ENCODE measurements at places on chromosomes 11 and 22.

DNA sequence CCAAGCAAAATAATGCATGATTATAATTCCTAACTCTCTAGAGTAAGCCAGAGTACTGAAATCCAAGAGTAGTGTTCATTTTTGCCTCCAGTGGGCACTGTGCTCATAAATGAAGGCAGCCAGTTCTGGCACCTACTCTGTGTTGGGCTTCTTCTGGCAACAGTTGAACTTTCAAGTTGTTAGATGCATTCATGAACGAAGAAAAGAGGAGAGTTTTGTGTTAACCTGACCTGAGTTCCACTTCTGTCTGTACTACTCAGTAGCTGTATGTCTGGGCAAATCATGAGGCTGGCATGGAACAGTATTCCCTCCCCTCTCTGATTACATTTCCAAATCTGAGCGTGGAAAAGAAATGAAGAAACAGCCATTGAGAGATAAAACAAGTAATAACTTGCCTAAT, 20.3 kb upstream of the TENM4 start:
- peak; percentile 56 for DNase-seq

DNA sequence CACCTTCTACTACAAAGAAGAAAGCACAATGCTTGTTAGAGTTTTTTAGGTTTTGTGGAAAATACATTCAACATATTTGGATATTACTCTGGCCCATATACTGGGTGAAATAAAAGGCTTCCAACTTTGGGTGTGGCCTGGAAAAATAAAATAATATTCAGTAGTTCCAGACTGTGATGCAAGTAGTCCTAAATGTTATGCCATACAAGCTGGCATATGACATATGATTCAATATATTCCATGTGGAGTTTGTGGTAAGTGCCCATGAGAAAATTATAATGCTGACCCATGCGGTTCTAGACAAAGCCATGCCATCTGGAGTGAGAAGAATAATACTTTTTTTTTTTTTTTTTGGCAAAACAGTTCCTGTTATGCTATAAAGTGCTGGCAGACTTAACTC, 683.3 kb downstream of the LUZP2 start:
- peak; percentile 58 for DNase-seq

- no peak for DNase-seq
Observed at GRCh38 chr11:130125638-130126037, 33.9 kb upstream of the ST14 start.

GRCh38 chr22:37244114-37244921, at the start of gene RAC2:
TSS of gene RAC2 (minus strand) at chr22:37244269. CDS start at chr22:37244148, 121 bp downstream.
- no peak for DNase-seq

DNA sequence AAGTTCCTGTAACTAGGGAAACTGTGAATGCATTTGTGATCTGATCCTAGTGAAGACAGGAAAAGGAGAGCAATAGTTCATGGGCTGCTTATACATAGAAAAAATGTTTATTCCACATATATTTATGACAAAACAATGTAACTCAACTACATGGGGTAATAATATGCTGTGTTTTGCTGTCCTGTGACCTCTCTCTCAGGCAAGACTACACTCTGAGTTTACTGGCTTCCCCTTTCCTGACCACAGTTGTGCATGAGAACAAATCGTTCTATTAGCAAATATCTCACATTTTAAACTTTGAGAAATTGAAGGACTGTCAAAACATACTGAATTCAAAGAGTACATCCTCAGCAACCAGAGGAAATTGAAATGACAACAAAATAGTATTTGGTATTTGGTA, 161.9 kb upstream of the TRPC6 start:
- DNase-seq: no peak

All from adipocyte (in vitro differentiated cells).